Lower lobe of right lung (tissue), 2 donors: ENCODE measurements at places on chromosomes 12 and 14. TPM values are rescaled to one million over a fixed set of nuclear protein-coding genes. Genes with fewer than 3 reads are reported as not detected.

GRCh38 chr14:73749706-73750530 lies 35.7 kb upstream of the PNMA1 start:
- H3K27me3 ChIP-seq: no peaks in the 10 kb centered on the region
- H3K4me3 ChIP-seq: no peak overlapping the region
- peak overlapping the region; percentile 88 for H3K27ac ChIP-seq

DNA sequence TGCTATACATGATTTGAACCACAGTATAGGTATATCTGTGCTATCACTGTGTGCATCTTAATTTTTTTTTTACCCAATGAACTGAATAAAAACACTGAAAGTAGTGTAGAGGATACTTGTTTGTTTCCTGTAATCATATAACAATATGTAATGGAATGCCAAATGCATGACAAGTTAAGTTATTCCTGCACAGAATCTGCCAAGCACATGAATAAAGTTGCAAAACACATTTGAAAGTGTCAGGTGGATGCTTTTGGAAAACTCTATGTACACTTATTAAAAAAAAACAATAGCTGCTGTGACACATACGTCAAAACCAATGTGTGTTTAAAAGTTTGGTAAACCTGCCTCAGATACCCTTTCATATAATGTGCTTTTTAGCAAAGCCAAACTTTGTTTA lies 1638.1 kb upstream of the SEL1L start:
- H3K27me3 ChIP-seq: no peaks in the 10 kb centered on the region
- H3K4me3 ChIP-seq: no peak overlapping the region
- DNase-seq: no peak
- H3K36me3 ChIP-seq: no peaks in the 10 kb centered on the region

DNA sequence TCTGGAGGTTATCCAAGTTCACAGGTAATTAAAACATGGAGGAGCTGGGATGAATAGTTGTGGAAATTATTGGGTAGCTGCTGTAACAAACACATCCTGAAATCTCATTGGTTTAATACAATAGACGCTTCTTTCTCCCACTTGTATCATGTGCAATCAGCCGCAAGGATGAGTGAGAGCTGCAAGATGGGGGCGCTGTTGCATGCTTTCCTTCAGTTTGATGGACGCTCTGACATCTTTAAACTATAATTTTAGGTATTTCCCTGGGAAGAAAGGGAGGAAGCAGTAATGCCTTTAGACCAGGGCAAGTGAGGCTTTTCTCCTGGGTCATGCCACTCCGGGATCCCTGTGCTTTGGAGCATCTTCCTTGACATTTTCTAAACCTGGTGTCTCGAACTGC lies 178.7 kb downstream of the PAWR start:
- DNase-seq: no peak
- no peak overlapping the region for H3K4me3 ChIP-seq
- H3K4me1 ChIP-seq: no peaks in the 10 kb centered on the region
- no peak overlapping the region for H3K27ac ChIP-seq
- H3K27me3 ChIP-seq: no peaks in the 10 kb centered on the region

GRCh38 chr12:87112571-87113345 lies 856.6 kb upstream of the MGAT4C start:
- no peaks in the 10 kb centered on the region for H3K36me3 ChIP-seq
- DNase-seq: no peak
- no peak overlapping the region for H3K4me3 ChIP-seq
- H3K4me1 ChIP-seq: no peaks in the 10 kb centered on the region
- no peaks in the 10 kb centered on the region for H3K27me3 ChIP-seq

GRCh38 chr14:34502001-34502400 lies 37.5 kb downstream of the EAPP start:
- DNase-seq: no peak
- H3K36me3 ChIP-seq: no peaks in the 10 kb centered on the region
- no peak overlapping the region for H3K4me3 ChIP-seq
- no peaks in the 10 kb centered on the region for H3K4me1 ChIP-seq
- H3K27ac ChIP-seq: no peak overlapping the region

Gene B4GALNT3
- 20.6 TPM for total RNA-seq

Gene PROX2
- total RNA-seq: 0.12 TPM

DNA sequence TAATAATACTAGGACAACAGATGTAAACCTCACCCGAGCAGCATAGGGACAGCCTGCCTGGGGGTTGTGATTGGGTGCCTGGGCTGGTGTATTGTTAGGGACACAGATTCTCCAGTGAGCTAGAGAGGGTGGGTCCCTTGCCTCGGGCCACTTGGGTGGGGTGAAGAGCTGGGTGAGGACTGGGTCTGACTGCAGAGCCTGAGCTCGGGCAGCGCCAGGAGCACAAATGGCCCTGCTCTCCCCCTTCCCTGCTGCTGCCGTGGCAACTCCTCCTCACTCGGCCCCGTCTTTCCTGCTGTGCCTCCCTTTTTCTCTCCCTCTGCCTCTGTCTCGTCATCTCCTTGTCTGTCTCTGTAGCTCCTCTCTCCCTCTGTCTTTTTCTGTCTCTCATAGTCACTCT lies 115.4 kb downstream of the GLT1D1 start:
- no peak for DNase-seq
- H3K36me3 ChIP-seq: no peaks in the 10 kb centered on the region
- H3K27ac ChIP-seq: no peak overlapping the region
- peaks cover 26% of the 10 kb centered on the region for H3K27me3 ChIP-seq
- no peaks in the 10 kb centered on the region for H3K4me1 ChIP-seq
- H3K4me3 ChIP-seq: no peak overlapping the region
